Uterus (tissue), 4 donors: ENCODE measurements at places on chromosomes 2 and 18.

GRCh38 chr2:215966274-215966673 is 47.1 kb downstream of the MREG start:
- no peak overlapping the region for H3K4me3 ChIP-seq
- no peaks in the 10 kb centered on the region for H3K4me1 ChIP-seq
- H3K27me3 ChIP-seq, result no peaks in the 10 kb centered on the region

- no peaks in the 10 kb centered on the region for H3K36me3 ChIP-seq
- no peak overlapping the region for H3K27ac ChIP-seq
- H3K27me3 ChIP-seq, result no peaks in the 10 kb centered on the region
These were observed 213.9 kb downstream of the TFCP2L1 start for GRCh38 chr2:121071034-121071504.

GRCh38 chr2:168716839-168717238 is 85.6 kb upstream of the NOSTRIN start:
- H3K36me3 ChIP-seq, result no peaks in the 10 kb centered on the region
- H3K4me3 ChIP-seq, result no peak overlapping the region
- no peaks in the 10 kb centered on the region for H3K27me3 ChIP-seq
- DNase-seq, result no peak
- peaks cover 2% of the 10 kb centered on the region for H3K4me1 ChIP-seq
- no peak overlapping the region for H3K27ac ChIP-seq

- H3K27ac ChIP-seq, result no peak overlapping the region
- no peaks in the 10 kb centered on the region for H3K36me3 ChIP-seq
- H3K27me3 ChIP-seq, result no peaks in the 10 kb centered on the region
- DNase-seq, result no peak
These were observed 144.1 kb upstream of the STK17B start for GRCh38 chr2:196315388-196316049.

GRCh38 chr18:5103693-5104092 is 93.4 kb downstream of the AKAIN1 start:
- no peak overlapping the region for H3K4me3 ChIP-seq
- H3K36me3 ChIP-seq, result no peaks in the 10 kb centered on the region
- no peak for DNase-seq
- no peak overlapping the region for H3K27ac ChIP-seq
- H3K27me3 ChIP-seq, result no peaks in the 10 kb centered on the region
- H3K4me1 ChIP-seq, result no peaks in the 10 kb centered on the region

- H3K4me1 ChIP-seq, result no peaks in the 10 kb centered on the region
- no peak overlapping the region for H3K27ac ChIP-seq
- no peaks in the 10 kb centered on the region for H3K27me3 ChIP-seq
- no peak for DNase-seq
- H3K4me3 ChIP-seq, result no peak overlapping the region
These were observed 15.4 kb downstream of the PECR start for GRCh38 chr2:216066230-216066629.

DNA sequence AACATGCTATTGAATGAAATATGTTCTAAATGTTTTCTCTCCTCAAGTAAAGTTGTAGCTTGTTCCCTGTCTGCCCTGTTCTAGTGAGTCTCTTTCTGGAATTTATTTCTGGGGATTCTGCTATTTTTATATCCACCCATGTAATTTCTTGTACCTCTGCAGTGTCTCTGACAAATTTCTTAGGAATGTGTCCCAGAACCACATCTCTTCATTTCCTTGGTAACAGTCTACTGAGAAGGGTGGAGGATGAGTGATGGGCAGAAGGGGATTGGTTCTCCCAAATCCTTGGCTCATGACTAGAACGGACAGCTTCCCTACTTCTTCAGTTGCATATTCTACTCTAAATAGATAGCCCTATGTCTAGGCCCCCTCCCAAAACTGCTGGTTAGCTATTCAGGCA is 490.6 kb upstream of the LINC00305 start:
- H3K27ac ChIP-seq, result no peak overlapping the region
- H3K36me3 ChIP-seq, result no peaks in the 10 kb centered on the region
- H3K4me1 ChIP-seq, result no peaks in the 10 kb centered on the region
- no peak for DNase-seq

GRCh38 chr18:54323970-54324369 is 33.7 kb downstream of the STARD6 start:
- H3K4me1 ChIP-seq, result no peaks in the 10 kb centered on the region
- DNase-seq, result no peak
- H3K27ac ChIP-seq, result no peak overlapping the region
- no peaks in the 10 kb centered on the region for H3K27me3 ChIP-seq
- no peak overlapping the region for H3K4me3 ChIP-seq

GRCh38 chr2:196649202-196649601 is 9.7 kb downstream of the CCDC150 start:
- no peak overlapping the region for H3K27ac ChIP-seq

DNA sequence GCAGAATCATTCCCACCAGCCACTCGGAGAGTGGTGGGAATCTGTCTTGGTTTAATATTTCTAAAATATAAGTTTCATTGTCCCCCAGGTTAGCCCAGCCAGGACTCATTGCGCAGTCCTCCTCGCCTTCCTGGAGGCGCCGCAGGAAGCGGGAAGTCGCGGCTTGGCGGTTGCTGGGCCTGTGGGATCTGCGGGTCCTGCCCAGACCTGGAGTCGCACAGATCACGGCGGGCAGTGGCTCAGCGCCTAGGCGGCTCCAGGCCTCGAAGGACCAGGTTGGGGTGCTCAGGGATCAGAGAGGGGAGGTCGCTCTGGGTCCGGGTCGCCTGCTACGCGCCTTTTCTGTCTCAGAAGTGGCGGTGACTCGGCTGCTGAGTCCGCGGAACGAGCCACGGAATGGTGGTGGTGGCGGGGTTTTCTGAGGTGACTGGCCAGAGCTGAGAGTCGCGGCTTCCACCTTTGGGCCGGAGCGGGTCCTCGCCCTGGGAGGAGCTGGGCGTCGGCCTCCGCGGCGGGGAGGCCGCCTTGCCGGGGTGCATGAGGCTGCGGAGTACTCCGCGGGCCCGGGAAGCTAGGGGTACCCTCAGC is 2.6 kb downstream of the HOXD3 start:
- no peaks in the 10 kb centered on the region for H3K4me1 ChIP-seq
- no peak for DNase-seq
- no peak overlapping the region for H3K4me3 ChIP-seq
- peak overlapping the region; percentile 82 for H3K27ac ChIP-seq

- no peak for DNase-seq
- no peaks in the 10 kb centered on the region for H3K27me3 ChIP-seq
- no peaks in the 10 kb centered on the region for H3K4me1 ChIP-seq
- H3K27ac ChIP-seq, result no peak overlapping the region
These were observed 168.2 kb downstream of the DPP10 start for GRCh38 chr2:114610677-114611076.

DNA sequence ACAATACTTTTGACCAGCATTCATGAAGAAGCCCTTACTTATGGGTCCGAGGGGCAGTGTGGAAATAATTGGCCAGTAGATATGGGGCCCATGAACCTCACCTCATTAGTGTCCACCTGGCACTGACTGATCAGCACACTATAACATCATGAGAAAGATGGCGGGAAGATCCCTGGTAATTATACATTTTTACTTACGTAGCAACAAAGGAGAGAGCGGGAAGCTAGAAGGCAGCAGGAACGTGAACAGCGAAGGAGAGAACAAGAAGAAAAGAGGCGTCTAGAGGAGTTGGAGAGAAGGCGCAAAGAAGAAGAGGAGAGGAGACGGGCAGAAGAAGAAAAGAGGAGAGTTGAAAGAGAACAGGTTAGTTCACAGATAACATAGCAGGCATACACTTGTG is 136.0 kb upstream of the IL1R2 start:
- H3K4me3 ChIP-seq, result no peak overlapping the region
- no peaks in the 10 kb centered on the region for H3K27me3 ChIP-seq
- H3K4me1 ChIP-seq, result no peaks in the 10 kb centered on the region
- no peak overlapping the region for H3K27ac ChIP-seq

DNA sequence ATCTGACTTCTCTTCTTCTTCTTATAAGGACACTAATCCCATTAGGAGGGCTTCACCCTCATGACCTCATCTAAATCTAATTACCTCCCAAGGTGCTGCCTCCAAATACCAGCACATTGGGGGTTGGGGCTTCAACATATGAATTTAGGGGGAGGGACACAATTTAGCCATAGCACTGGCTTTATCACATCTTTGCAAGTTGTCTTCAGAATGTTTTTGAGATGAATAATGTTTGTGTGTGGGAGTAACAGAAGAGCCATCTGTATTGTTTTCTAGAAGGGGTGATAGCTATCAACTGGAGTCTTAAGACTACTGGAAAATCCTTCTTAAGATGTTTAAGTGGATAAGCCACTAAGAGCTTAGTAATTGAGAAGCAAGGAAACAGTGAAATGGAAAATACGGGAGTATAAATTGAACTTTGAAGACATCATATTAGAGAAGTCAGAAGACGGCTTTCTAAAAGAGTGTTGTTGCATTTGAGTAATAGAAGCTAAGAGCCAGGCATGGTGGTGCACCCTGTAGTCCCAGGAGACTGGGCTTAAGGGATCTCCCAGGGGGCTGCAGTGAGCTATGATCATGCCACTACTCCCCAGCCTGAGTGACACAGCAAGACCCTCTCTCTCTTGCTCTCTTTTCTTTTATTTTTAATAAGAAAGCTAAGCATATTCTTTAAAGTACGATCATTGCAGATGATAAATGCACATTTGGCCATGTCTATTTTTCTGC is 32.6 kb upstream of the B3GNT2 start:
- H3K4me3 ChIP-seq, result no peak overlapping the region
- no peaks in the 10 kb centered on the region for H3K27me3 ChIP-seq
- no peaks in the 10 kb centered on the region for H3K4me1 ChIP-seq
- DNase-seq, result no peak

DNA sequence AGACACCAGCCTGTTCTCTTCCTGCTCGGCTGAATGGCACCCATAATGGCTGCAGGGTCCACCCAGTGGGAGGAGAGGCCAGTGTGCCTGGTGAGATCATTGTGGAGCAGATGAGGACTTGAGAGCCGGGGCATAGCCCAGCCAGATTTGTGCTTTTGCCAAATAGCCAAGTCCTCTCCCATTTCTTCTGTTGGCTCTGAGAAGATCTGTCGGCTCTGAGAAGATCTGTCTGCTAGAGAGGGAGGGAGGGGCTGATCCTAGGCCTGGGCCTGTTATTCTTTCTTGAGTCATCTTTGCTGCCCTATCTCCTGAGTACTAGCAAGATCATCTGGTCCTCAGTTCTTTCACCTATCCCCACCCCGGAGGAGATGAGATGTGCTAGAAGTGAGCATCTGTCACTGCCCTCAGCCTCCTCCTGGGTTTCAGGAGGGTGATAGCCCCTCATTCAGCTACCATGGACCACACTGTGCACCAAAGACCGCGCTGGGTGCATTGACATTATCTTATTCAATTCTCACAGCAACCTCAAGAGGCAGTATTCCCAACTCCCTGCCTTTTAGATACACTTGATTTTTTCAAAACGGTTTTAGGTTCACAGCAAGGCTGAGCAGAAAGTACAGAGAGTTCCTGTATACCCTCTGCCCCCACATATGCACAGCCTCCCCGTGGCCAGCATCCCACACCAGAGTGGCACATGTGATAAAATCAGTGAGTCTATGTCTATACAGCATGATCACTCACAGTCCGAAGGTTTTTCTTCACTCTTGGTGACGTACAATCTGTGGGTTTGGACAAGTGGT is 98.6 kb downstream of the CAPN13 start:
- DNase-seq, result no peak
- no peaks in the 10 kb centered on the region for H3K27me3 ChIP-seq
- H3K4me1 ChIP-seq, result no peaks in the 10 kb centered on the region
- no peak overlapping the region for H3K27ac ChIP-seq
- H3K4me3 ChIP-seq, result no peak overlapping the region
- H3K36me3 ChIP-seq, result no peaks in the 10 kb centered on the region

- H3K27ac ChIP-seq, result no peak overlapping the region
- H3K4me1 ChIP-seq, result no peaks in the 10 kb centered on the region
- H3K27me3 ChIP-seq, result no peaks in the 10 kb centered on the region
These were observed 8.2 kb downstream of the MAPRE2 start for GRCh38 chr18:35049111-35050027.

DNA sequence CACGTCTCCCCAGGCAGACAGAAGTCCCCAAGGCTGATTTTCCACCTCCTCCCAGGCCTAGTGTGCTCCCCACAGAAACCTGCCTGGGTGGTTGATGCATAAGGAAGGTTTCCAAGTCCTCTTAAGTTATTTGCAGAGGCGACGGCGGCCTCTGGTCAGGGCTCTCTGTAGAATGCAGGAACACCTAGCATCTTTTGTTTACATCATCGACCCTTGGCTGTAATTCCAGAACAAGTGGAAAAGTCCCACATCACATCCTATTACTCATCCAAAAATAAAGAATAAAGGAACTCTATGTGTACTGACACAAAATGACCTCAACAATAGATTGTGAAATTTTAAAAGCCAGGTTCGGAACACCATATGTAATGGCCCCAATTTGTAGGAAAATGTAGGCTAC is 211.1 kb downstream of the ALPK2 start:
- DNase-seq, result no peak
- H3K27me3 ChIP-seq, result no peaks in the 10 kb centered on the region
- no peak overlapping the region for H3K27ac ChIP-seq
- H3K4me3 ChIP-seq, result no peak overlapping the region
- no peaks in the 10 kb centered on the region for H3K4me1 ChIP-seq
- no peaks in the 10 kb centered on the region for H3K36me3 ChIP-seq

DNA sequence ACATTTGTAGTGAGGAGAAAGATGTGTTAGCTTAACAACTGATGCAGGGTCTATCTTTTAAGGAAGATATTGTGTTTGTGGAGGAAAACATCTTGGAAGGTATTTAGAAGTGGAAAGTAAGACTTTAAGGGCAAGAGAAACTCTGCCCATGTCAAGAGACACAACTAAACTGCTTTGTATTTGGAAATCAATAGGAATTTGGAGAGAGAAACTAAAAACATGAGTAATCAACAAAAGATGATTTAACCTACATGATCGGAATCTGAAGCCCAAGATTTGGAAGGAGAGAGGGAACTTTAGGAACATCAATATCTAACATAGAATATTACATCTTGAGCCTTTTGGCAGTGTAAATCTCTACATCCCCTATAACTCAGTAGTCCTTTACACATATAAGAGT is 184.2 kb upstream of the COL3A1 start:
- H3K36me3 ChIP-seq, result no peaks in the 10 kb centered on the region
- peak overlapping the region; percentile 46 for H3K27ac ChIP-seq
- DNase-seq, result no peak
- no peak overlapping the region for H3K4me3 ChIP-seq
- peaks cover 5% of the 10 kb centered on the region for H3K4me1 ChIP-seq

GRCh38 chr2:19894134-19894792 is 7.5 kb downstream of the TTC32 start:
- no peak overlapping the region for H3K27ac ChIP-seq
- H3K4me3 ChIP-seq, result no peak overlapping the region
- H3K36me3 ChIP-seq, result no peaks in the 10 kb centered on the region

GRCh38 chr2:72945450-72946019 is 28.2 kb downstream of the EMX1 start:
- H3K27ac ChIP-seq, result no peak overlapping the region
- DNase-seq, result no peak
- H3K4me1 ChIP-seq, result no peaks in the 10 kb centered on the region
- H3K4me3 ChIP-seq, result no peak overlapping the region
- H3K27me3 ChIP-seq, result no peaks in the 10 kb centered on the region

GRCh38 chr2:13308989-13309388 is 592.3 kb downstream of the TRIB2 start:
- DNase-seq, result no peak
- H3K36me3 ChIP-seq, result no peaks in the 10 kb centered on the region
- H3K27me3 ChIP-seq, result no peaks in the 10 kb centered on the region
- H3K4me1 ChIP-seq, result no peaks in the 10 kb centered on the region

GRCh38 chr2:216842636-216843035 is 17.2 kb downstream of the TNP1 start:
- peak overlapping the region; percentile 27 for H3K27ac ChIP-seq
- no peaks in the 10 kb centered on the region for H3K27me3 ChIP-seq
- peak; percentile 71 for DNase-seq
- H3K4me1 ChIP-seq, result peaks cover 8% of the 10 kb centered on the region
- no peaks in the 10 kb centered on the region for H3K36me3 ChIP-seq

- no peaks in the 10 kb centered on the region for H3K4me1 ChIP-seq
- no peak overlapping the region for H3K27ac ChIP-seq
- H3K36me3 ChIP-seq, result no peaks in the 10 kb centered on the region
- no peak overlapping the region for H3K4me3 ChIP-seq
These were observed 18.5 kb downstream of the B3GNT7 start for GRCh38 chr2:231413921-231414476.
